ENCODE measurements at places on chromosomes 5 and 9.
A peak's percentile ranks its signal among the peaks of the same experiment; 100 is the strongest.

- peak; percentile 21 for DNase-seq
Observed at GRCh38 chr5:131944702-131945550, 537 bp downstream of the MEIKIN start.

GRCh38 chr5:170573114-170573513, 69.3 kb downstream of the KCNIP1 start:
- peak; percentile 48 for DNase-seq

- DNase-seq, result peak; percentile 89
Observed at GRCh38 chr5:167358868-167359492, 932.5 kb upstream of the WWC1 start.

DNA sequence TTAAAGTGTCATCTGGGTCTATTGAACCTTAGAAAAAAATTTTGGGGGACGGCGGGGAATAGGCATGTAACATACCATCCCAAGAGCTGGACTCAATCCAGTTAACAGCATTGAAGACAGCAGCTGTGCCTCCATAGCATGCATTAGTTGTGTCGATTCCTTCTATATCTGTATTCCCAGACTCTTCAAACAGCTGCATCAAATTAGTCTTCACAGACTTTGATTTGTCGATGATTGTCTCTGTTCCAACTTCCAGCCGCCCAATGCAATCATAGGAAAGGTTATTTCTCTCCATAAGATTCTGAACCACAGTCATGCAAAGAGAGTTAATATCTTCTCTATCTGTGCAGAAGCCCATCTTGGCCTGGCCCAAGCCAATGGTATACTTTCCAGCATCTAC, 14.8 kb downstream of the HMGCS1 start:
- DNase-seq, result no peak

GRCh38 chr5:150571836-150572235, 63.9 kb downstream of the NDST1 start:
- DNase-seq, result no peak

DNA sequence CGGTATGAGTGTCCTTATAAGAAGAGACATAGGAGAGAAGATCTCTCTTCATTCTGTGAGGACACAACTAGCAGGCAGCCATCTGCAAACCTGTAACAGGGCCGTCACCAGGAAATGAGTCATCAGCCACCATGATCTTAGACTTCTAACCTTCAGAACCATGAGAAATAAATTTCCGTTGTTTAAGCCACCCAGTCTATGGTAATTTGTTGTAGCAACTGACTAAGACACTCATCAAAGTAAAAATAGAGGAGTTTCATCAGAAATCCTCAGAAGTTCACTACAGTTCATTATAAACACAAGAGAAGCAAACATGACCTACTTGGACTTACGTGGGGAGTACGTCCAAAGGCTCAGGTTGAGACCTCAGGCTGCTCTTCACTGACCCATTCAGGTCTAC, 357.7 kb downstream of the SEMA5A start:
- DNase-seq, result no peak

DNA sequence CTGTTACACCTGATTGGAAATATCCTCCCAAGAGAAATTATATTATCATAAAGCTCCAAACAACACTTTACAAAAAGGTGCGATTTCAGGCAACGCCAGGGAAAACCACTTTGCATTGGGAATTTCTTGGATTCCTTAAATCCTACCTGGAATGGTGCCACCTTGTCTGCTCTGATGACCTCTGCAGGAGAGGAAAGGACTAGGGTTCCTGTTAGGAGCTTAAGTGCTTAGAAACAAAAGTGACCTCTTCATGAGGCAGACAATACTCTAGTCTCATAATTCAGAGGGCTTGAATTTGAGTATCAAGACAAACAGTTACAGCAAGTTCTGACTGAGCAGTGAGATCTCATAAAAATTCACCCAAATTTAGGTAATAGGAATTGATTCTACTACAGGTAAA, 33.9 kb upstream of the GLIS3 start:
- no peak for DNase-seq

DNA sequence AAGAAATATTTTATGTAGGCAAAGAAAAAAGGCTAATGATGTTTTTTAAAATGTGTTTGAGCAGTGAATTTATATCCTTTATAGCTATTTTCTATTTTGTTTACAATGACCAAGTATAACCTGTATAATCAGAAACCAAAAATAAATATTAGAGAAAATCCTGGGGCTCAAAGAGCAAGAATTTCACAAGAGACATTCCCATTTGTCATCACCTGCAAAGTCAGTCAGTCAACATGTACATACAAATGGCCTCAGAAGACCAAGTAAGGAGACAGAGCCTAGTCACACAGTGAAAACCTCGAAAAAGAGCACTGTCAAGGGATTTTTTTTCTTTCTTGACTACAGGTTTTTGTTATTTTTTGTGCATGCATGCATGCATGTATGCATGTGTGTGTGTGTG, 231.4 kb downstream of the GLIS3 start:
- DNase-seq, result no peak

DNA sequence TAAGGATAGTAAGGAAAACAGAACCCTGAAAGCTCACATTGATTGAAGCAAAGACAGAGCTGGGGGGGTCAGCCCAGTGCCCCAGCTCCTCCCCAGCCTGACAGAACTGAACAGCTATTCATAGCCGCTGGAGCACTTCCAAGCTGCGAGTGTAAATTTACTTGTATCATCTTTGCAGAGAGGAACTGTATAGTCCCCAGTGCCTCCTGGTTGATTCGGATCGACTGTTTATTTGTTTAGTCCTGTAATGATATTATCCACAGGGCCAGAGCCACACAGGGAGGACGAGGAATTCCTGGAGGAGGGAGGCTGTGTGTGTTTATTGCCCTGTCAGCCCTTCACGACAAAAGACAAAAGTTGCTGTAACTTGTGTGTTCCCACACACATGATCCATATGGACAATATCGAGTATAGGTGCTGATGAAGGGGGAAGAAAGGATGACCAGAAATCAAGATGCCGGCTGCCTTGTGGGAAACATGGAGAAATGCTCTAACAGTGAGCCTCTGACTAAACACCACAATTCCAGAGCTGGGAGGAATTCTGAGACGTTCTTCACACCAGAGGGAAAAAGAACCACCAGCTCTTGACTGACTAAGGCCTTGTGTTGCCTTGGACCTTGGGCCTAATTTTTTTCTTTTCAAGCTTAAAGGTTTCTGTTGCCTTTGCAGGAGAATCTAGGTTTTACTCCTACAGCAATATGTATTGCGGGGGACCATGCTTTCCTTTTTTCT, 31.1 kb downstream of the FOXD1 start:
- no peak for DNase-seq

DNA sequence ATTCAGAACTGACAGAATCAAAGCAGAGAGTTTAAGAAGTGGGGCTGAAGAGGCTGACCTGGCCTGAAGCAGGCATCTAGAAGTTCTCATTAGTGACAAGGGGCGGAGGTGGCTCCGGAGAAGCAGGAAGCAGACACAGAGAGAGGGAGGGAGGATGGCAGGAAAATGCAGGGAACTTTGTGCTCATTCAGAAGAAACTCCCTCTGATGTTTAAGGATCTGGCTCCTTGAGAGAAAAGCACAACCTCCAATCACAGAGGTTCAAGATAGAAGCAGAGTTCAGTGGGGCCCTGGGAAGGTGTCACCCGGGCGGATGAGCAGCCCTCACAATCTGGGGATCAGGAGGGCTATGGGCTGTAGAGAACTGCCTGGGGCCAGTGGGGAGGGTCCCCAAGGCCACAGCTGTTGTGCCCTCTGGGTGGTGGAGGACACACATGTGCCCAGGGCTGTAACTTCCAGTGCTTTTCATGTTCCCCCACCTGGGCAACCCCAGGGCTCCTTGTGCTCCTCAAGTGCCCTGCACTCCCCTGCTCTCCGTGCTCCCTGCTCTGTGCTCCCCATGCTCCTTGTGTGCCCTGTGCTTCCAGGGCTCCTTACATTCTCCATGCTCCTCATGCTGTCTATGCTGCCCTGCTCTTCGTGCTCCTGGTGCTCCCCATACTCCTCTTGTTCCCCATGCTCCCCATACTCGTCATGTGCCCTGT, 51.4 kb downstream of the TRIP13 start:
- DNase-seq, result no peak

DNA sequence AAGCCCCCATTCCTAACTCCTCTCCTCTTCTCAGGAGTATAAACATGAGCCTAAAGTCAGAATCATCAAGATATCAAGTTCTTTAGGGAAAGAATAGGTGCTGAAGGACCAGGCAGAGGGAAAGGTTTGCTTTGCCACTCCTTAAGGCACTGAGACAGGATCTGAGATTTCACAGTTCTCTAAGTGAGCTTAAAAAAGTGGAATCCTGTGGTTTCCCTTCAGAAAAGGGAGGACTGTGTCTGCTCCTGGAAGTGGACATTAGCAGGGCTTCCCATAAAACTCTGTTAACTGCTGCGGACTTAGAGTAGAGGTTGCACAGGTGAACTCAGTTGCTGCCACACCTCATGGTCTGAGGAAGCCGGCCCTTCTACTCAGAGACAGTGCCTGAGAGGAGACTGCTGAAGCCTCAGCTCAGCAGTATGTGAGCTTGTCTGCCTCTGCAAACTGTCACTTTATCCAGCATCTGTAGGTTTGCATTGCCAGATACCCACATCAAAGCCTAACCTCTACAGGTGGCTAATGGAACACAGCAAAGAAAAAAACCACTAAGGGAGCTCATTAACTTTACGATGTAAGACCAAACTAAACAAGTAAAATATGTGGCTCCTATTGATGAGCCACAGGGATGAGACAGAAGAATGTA, 42.9 kb downstream of the RIC1 start:
- DNase-seq, result no peak

DNA sequence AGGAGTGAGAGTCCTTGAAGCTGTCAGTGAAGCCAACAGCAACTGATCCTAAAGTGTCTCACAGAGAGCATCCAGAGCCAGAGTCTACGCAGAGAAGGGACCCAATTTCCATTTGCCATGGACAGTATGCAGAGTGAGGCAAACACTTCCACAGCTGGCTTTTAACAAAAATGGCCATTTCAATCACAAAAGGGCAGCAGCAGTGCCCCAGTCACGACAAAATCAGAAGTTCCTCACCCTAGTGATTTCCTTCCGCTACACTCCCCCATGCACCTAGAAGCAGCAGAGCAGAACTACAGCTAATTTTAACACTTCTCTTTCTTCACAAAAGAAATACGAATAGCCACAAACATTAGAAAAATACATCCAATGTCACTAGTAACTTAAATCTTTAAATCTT, 27.9 kb downstream of the FBXW11 start:
- peak; percentile 44 for DNase-seq

GRCh38 chr5:119318256-119318894, 37.4 kb upstream of the TNFAIP8 start:
- DNase-seq, result no peak

DNA sequence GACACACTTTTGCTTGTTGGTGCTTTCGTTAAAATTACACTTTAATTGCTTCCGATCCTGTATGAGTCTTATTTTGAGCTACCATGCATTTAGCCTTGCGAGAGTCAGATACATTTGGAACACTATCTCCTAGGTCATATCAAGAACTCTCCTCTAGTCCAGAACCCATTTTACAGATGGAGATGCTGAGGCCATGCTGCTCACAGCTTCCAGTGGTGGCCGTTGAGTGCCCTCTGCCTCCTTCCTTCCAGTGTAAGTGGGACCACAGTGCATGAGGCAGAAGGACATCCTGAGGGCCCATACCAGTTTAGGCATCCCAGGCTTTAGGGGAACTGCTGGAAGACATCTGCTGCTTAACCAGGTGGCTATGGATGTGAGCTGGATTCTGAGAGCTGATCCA, 6.9 kb downstream of the CCNI2 start:
- DNase-seq, result no peak

DNA sequence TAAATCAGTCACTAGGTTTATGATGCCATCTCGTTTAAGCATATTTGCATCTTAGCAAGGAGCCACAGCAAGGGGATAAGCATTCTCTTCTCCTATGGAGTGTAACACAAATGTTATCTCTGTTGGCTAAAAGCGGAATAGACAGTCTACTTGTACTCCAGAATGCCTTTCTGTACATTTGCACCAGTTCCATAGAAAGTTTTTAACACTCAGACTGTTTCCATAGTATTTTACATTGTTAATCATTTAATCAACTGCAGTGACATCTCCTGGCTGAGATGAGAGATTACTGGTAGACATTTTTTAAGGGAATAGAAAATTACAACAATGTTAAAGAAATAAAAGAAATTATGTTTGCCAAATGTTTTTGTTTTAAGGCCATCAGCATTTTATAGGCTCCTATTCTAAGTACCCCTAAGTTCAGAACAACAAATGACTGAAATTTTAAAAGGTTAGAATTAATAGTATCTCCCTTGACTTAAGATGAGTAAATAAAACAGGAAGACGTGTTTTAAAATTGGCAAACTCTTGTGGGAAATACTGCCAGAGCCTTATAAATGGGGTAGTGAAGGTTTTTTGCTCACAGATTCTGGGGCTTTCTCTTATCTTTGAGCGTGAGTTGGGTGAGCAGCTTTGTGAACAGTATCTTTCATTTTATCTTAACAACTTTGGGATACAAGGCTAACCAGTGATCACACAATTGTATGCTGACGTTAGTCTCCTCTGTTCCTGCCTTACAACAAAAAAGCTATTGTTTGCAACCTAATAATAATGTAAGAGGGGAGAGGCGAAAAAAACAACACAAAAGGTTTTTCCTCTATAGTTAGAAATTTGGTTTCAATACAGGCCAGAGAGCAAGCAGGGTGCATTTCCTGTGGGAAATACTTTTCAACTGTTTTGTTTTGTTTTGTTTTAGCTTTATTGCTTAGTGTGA, 294.3 kb downstream of the FBXL7 start:
- DNase-seq, result no peak

DNA sequence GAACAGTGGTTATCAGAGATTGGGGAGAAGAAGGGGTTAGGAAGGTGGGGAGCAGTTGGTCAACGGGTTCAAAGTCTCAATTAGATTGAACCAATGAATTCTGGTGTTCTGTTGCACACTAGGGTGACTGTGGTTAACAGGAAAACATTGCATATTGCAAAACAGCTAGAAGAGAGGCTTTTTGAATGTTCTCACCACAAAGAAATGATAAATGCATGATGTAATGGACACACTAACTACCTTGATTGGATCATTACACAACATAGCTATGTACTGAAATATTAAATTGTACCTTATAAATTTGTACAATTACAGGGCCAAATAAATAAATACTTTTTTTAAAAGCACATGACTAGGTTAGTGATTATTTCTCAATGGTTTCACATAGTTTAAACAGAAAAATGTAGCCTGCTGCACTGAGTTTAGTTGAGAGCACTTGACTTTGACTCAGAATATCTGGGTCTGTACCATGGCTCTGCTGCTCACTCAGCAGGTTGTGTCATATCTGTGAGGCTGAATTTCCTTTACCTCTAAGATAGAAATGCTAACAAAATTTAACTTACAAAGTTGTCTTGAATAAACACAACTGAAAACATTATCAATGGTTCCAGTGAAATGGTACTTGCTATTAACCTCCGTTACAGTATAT, 30.4 kb downstream of the NUDT12 start:
- no peak for DNase-seq

DNA sequence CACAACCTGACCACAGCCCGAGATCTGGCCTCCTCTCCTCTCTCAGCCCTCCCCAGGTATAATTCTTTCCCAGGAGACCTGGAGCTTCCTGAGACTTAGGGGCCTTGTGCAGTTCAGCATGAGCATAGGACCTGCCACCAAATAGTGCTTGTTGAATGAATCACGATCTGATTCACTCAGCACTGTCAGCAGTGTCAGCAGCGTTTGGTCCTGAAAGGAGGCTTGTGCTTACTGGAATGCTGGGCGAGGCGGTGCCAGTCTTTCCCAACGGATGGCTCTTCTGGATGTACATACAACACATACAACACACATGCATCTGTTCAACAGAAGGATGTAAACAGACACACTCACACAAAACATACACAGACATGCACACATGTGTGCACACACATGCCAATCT, 173.3 kb downstream of the COL23A1 start:
- DNase-seq, result no peak
